ENCODE measurements at places on chromosomes 7 and 10.

DNA sequence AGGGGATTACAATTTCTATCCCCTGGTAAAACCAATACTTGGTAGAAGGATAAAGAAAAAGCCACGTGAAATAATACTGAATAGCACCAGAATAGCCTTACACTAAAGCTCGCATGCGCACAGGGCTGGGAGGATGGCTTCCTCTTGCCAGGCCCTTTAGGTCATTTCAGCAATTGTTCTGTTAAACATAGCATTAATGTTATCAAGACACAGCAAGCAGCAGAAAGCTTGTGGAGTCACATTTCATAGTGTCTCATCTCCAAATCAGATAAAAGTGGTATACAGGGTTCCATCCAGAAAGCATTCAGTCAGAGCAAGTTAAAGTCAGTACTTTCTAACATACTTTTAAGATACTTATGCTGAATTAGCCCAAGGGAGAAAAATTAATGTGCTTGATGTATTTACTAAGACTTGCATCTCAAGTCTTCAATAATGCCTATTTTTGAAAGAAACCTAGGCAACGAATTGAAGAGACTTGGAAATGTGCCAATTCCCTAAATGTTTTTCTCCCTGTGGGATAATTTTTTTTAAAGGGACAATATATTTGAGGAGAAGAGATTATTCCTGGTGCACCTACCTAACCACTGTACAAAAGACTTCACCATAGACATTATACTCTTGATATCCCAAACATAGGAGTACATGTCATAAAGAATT is 14.3 kb upstream of the NPM3 start:
- DNase-seq, result no peak

DNA sequence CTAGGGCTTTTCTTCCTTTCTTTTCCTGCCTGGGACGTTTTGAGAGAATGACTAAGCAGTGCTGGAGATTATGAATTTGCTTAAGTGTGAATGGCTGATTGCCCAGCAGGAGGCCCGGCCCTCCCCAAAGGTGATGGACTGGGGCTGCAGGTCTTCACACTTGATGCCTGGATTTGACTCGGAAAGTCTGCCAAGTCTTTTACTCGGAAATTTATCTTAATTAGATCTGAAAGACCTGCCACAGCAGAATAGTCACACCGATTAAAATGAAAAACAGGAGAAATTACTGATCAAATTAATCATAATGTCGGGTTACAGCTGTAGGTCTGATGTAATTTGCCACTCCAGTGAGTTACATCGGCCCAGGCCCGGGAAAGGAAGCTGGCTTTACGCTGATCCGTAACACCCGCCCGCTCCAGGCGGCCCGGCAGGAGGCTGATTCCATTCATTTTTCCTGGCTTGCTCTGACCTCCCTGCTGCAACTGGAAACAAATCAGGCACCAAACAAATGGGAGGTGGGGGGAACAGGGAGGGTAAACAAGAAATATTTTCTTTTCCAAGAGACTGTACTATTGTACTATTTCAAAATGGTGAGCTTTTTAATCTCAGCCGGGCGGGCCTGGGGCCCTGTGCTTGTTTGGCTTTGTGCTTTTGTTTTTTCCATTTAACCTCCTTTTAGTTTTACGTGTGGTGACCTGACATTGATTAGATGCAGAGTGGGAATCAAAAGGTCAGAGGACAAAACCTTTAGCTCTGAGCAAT is 212.4 kb upstream of the YAE1 start:
- DNase-seq, result no peak

- no peak for DNase-seq
These were observed 23.1 kb downstream of the PRF1 start for GRCh38 chr10:70579234-70580002.

GRCh38 chr10:131732631-131733127 is 168.1 kb upstream of the PPP2R2D start:
- no peak for DNase-seq

DNA sequence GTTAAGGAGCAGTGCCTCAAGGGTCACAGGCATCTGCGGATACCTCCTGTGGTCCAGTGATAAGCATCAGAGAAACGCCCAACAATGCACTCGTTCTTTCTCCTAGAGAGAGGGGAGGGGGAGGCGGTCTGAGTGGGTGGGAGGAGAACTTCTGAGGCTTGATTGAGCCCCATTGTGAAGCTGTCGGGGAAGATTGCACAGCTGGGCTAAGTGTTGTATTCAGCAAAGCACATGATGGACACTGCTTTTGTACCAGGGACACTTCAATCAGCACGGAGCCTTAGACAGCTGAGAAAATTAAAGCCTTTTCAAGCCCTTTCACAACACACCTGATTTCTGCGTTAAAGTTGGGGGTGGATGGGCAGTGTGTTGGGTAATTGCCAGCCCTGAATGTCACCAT is 230.3 kb upstream of the GHITM start:
- DNase-seq, result no peak

DNA sequence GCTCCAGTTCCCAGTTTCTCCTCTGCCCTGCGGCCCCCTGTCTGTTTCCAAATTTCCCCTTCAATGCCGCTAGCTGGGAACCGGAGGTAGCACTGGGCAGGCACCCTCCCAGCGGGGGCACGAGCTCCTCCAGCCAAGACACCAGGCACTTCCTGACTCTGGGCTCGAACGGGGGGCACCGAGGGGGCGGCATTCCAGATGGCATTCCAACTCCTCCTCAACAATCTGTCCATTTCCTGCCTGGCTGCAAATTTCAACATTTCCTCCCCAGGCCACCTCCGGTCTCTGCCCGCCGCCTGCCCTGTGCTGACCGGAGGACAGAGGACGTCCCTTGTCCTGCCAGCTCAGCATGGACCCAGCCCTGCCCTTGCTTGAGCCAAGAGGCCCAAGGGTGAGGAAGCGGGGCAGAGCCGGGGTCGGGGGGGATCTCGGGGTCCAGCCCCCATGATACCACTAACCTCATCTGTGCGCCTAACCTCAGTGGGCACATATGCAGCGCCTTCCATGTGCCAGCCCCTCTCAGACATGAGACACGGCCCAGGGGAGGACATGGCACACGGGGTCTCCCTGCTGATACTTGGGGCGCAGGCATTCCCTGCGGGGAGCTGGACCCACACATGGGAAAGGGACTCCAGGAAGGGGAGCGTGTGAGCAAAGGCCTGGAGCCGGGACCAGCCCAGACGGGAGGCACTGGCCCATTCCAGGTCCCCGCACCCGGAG is 58.0 kb downstream of the PDGFA start:
- no peak for DNase-seq

- no peak for DNase-seq
These were observed 556.5 kb upstream of the LRRN3 start for GRCh38 chr7:110534241-110534931.

GRCh38 chr10:122140461-122140902 is 130.6 kb upstream of the BTBD16 start:
- DNase-seq, result no peak

GRCh38 chr7:142485617-142486226 is 227.9 kb upstream of the PRSS58 start:
- DNase-seq, result no peak

DNA sequence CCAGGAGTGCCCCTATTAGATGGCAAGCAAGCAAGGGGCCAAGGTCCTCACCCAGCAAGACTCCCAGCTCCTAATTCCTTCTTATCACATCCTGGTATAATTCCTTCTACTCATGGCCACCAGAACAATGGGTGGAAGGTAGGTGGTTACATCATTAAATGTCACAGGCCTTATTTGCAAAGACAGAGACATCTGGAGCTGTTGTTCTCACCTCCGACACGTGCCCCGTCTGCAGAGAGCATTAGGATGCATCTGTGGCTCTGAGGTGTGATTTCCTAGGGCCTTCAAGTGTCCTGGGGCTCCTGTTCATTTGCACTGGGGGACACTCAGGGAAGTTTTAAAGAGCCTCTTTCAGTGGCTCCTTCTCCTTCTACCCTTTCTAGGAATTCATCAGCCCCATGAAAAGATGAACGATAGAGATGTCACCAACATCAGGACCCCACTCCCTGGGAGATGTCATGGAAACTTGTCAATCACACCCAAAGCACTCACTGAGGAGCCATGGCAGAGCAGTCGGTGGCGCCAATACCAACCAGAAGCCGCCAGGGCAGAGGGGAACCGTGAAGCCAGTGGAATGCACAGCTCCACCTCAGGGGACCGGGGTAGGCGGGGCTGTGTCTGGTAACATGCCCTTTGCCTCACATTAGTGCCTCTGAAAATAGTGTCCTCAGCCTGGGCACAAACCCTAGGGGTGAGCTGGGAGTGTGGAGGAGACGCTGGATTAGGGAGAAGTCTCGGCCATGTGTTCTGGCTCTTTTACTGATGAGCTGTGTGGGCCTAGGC is 2.9 kb upstream of the ATP6V0E2 start:
- no peak for DNase-seq

DNA sequence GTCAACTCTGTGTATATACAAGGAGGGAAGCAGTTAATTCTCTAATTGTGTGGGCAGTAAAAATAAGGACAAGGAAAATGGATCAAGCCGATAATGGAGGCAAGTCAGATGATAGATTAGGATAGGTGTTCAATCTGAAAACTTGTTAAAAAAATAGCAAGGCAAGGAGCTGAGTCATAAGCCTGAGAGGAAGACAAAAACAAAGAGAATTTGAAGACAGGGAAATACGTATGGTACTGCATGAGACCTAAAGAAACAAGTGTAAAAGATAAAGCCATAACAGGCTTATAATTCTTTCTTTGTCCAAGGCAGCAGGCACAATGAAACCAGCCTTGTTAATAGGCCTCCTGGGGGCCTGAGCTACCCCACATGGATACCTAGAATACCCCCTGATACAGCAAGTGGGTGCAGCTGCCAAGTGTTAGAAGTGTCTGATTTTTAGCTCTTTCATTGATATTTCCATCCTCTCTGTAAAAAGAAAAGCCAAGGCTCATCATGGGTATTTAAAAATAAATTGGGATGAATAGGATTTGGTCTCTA is 1570.6 kb upstream of the LRRTM3 start:
- DNase-seq, result no peak

DNA sequence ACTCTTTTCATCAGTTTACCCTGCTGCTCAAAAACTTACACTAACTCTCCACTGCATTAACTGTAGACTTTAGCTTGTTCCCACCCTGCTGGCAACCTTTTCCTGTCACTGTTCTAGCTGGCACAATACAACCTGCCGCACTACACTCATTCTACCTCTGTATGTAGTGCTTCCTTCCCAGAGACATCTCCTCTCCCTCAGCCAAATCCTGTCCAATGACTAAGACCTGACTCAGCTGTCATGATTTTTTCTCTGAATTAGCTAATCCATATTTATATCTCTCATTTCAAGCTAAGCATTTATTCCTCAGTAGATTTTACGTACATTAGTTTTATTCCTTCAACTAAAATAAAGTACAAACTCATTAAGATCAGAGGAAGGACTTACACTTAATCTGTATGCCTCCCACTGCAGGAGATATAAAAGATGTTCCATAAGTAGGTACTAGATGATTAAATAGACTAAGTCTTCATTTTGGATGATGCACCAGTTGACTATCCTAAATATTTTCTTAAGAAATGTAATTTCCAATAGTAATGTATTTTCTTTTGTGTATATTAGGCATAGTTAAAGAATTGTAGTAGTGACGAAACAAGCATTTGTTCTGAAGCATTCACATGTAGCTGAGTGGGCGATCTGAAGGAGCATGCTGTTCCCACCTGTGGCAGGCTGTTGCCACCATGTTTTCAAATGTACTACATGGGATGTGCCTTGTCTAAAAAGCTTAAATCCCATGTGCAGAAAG is 189.1 kb downstream of the SKAP2 start:
- no peak for DNase-seq

DNA sequence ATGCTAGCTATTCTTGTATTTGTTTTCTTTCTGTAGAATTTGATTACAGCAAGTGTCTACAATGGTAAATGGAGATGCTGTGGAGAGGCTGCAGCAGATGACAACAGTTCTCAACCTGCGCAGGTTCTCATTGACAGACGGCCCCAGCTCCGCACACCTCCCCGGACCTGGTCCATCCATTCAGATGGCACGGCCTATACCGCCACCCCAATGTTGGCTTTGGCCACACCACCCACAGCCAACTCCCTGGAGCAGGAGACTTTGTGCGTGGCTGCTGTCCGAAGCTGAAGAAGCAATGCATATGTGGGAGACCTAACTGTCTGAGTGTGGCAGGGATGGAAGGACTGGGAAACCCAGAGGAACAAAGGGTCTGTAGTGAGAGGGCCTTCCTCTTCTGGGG is 116.4 kb upstream of the TCERG1L start:
- DNase-seq, result no peak

- DNase-seq, result no peak
These were observed 558.8 kb upstream of the GALNT17 start for GRCh38 chr7:70573071-70573661.

GRCh38 chr7:66602159-66602558 is 26.5 kb upstream of the KCTD7 start:
- DNase-seq, result no peak

GRCh38 chr10:6256439-6256838 is 53.7 kb downstream of the PFKFB3 start:
- DNase-seq, result no peak

DNA sequence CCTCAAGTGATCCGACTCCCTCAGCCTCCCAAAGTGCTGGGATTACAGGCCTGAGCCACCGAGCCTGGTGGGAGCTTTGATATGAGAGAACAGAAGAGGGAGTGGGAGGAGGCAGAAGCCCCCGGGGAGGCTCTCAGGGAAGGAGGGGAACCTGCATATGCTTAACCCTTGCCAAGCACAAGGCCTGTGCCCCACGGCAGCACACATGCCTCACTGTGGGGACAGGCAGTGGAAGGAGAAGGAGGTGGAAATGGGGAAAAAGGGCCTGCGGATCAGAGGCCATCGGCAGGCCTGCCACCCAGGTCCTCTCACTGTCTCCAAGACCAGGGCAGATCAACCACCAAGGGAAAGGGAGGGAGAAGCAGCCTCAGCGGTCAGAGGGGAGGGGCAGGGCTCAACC is 7.2 kb upstream of the GRID1 start:
- DNase-seq, result no peak

GRCh38 chr10:97939446-97939990 is 89.9 kb downstream of the GOLGA7B start:
- DNase-seq, result no peak

DNA sequence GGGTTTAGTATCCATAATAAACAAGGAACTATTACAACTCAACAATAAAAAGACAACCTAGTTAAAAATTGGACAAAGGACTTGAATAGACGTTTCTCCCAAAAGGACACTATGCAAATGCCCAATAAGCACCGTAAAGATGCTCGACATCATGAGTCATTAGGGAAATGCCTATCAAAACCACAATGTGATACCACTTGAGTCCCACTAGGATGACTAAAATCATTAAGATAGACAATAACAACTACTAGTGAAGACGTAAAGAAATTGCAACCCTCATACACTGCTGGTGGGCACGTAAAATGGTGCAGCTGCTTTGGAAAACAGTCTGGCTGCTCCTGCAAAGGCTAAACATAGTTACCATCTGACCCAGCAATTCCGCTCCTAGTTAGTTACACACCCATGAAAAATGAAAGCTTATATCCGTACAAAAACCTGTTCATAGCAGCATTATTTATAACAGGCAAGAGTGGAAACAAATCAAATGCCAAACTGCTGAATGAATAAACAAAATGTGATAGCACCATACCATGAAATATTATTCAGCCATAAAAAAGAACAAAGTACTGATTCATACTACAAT is 17.3 kb downstream of the CCDC3 start:
- DNase-seq, result no peak

All from cortex of kidney (tissue), 1 donor.